Fibroblast of mammary gland (primary cell): ENCODE measurements at places on chromosomes 1 and 21.

DNA sequence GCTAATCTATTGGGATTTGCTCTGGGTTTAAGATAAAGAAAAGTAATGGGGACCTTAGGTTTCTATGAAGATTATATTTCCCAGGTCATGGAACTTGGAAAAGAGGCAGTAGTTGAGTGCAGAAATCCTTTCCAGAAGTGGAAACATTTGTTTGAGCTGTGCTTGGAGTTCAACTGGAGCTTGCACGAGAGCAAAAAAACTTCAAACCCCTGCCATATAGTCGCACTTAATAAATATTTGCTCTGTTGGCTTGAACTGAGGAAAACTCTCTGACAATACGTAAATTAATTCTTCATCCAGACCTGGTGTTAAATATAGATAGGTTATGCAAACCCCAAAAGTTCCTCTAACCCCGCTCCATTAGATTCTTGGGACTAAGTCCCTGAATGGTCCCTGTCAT lies 52.8 kb upstream of the COL24A1 start:
- DNase-seq = no peak

- no peak for DNase-seq
Measured at GRCh38 chr1:171212607-171213351, 27.7 kb downstream of the FMO2 start.

DNA sequence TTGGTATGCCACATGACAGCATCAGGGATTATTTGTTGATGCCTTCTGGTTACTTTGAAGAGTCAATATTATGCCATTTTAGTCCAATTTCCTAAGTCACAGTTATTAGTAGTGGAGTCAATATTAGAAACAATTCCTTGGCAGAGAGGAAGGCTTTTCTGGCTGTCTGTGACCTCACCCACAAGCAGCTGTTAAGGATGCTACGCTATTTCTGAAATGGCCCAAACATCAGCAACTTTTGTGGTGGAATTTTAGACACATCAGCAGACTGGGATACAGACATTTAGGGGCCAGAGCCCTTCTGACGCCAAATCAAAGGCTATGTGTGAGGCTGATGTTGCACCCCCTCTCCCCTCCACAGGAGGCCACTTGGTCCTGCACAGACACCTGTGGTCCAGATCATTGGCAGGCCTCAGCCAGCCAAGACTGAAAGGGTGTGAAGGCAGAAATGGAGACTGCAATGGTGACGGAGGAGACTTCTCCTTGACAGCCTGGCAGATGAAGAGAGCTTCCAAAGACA lies 9.2 kb upstream of the RXRG start:
- no peak for DNase-seq

DNA sequence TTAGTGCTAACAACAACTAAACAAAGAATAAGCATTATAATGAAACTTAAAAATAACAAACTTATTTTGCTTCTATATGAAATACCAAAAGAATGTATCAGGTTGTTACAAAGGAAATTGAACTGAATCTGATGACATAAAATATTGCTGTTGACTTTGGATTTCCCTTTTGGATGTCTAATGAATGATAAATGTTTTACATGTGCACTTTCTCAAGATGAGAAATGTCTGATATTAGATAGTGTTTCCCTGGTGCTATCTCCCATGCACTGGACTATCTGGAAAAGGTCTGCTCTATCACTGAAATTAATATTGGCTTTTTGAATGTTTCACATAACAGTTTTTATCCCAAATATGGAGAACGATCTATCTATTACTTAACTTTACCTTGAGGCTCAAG lies 179.9 kb downstream of the HMCN1 start:
- DNase-seq = no peak

GRCh38 chr1:116257341-116257767 lies 115.7 kb upstream of the ATP1A1 start:
- DNase-seq = no peak

DNA sequence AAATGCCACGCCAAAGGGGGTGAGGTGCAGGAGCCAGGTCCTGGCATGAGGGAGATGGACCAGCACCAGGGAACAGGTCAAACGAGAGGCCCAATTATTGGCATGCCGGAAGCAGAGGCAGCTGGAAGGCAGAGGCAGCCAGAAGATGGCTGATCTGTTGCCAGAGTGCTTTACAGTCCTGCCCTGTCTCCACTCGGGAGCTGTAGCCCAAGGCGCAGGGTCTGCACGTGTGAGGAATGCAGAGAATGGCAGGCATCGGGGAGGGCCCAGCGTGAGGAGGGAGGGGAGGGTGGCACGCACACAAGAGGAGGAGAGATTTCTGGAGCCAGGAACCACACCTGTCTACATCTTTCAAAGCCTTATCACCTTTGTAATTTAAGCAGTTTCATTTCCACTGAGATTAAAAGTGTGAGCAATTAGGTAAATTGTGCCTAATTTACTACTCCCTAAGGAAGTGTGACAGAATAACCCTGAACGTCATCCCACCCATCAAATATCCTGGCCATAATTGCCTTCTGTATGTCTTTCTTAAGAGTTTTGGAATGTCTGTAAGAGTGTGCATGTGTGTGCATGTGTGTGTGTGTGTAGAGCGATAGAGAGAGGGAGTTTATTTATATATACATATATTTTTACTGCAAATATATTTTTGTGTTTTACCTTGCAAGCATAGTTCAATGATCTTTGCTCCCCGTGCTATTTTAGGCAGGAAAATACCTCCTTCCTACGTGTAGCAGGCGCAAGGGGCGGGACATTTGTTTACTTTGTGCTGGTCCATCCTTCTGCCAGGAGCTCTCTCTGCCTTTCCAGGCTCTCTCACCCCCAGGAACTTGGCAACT lies 125.5 kb upstream of the SERBP1 start:
- DNase-seq = no peak

GRCh38 chr1:73635021-73635420 lies 563.0 kb downstream of the LRRIQ3 start:
- no peak for DNase-seq

DNA sequence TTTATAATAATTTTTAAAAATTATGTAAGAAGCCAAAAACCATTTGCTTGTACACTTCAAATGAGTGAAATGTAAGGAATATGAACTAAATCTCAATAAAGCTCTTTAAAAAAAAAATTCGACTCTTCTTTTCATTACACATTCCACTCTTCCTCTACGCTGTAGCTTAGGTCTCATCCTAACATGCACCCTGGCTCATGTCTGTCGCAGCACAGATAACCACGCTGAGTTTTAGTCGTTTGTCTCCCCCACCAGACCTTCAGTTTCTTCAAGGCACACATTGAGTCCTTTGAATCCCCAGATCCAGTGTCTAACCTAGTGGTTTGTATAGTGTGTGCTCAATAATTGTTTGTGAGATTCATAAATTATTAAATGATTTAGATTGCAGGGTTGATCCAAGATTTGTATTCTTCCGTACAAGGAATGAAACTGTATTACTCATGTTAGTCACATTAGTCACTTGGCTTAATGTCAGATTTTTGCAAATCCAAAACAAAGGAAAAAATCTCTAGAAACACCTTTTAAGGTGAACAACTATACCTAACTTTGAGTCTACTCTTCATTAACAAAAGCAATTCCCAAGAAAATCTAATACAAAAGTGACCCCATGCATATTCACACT lies 57.3 kb downstream of the SLC25A24 start:
- DNase-seq = peak; percentile 47

GRCh38 chr1:11961230-11961629 lies 19.0 kb upstream of the MFN2 start:
- DNase-seq = peak; percentile 53

DNA sequence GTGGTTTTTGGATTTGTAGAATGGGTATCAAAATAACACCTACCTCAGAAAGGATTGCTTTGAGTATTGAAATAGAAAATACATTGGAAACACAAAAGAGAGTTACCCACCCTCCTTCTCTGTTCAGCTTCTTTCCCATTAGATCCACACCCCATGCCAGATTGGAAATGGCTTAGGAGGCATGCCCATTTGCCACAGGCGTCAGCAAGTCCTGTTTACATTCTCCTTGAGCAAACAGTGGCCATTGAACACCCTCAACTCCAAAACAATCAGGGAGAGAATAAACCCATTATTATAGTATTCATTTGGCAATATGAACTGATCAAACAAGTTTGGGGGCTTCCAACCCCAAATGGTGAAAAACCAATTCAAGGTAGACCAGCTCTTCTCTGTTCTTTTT lies 2.4 kb downstream of the ELAPOR1 start:
- no peak for DNase-seq

- DNase-seq = no peak
Measured at GRCh38 chr1:184193451-184193850, 141.9 kb downstream of the TSEN15 start.

- no peak for DNase-seq
Measured at GRCh38 chr1:19164274-19165015, 45.6 kb downstream of the UBR4 start.

- DNase-seq = peak; percentile 17
Measured at GRCh38 chr1:198128533-198128932, 28.3 kb upstream of the NEK7 start.

- DNase-seq = no peak
Measured at GRCh38 chr1:17877316-17877715, 122.2 kb downstream of the ACTL8 start.

GRCh38 chr1:221933814-221934213 lies 191.9 kb upstream of the DUSP10 start:
- DNase-seq = no peak
